ENCODE measurements at places on chromosomes 2 and 18. TPM values are rescaled to one million over a fixed set of nuclear protein-coding genes. Genes with fewer than 3 reads are reported as not detected.

DNA sequence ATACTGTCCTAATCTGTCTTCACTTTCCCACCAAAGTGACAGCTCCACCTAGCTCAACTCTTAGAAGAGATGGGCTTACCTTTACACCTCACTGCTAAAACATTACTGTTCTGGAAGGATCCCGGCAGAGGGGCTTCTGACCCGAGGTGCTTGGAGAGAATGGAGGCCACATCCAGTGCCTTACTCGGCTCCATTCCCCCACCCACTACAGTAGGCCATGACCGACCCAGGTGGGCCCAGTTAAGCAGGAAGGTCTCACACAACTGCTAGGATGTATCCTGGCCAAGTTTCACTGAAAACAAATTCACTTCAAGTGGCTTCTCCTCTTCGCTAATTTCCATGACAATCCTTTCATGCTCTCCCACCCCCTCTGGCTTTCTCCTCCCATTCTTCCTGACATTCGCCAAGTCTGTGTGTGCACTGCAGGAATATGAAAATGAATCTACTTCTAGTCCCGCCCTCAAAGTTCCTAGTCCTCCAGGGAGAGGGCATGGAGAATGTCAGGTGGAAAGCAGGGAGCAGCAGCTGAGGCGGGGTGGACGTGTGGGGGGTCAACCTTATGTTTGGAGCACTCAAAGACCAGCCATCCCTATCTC lies 11.8 kb downstream of the WIPF1 start:
- H3K4me1 ChIP-seq: peaks cover 89% of the 10 kb centered on the region
- H3K36me3 ChIP-seq: no peaks in the 10 kb centered on the region
- no peak for DNase-seq
- no peak overlapping the region for H3K4me3 ChIP-seq
- no peaks in the 10 kb centered on the region for H3K27me3 ChIP-seq

Gene KCNE4
- 2.4 TPM for polyA plus RNA-seq

Gene SLC38A11
- polyA plus RNA-seq: 3.0 TPM

GRCh38 chr18:23223641-23224040 lies 88.4 kb downstream of the CABLES1 start:
- H3K27ac ChIP-seq: no peak overlapping the region
- DNase-seq: no peak
- H3K4me3 ChIP-seq: no peak overlapping the region
- H3K27me3 ChIP-seq: no peaks in the 10 kb centered on the region

DNA sequence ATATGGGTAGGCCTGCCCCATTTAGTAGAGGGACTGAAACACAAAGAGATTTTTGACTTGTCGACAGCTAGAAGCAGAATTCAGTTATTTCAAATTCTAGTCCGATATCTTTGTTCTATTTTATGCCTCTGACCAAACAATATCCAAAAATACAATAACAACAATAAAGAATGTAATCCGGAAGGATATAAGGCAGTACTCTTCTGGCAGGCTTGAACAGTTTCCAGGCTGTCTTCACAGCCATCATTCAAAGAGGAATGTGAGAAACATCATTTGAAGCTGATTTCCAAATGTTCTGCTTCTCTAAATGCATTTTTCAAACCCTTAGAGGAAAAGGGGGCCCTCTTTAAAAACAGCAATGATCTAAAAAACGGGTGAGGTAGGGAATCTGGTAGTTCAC lies 36.7 kb upstream of the SPTBN1 start:
- no peak for DNase-seq
- H3K36me3 ChIP-seq: no peaks in the 10 kb centered on the region
- H3K27ac ChIP-seq: peak overlapping the region; percentile 71
- H3K4me3 ChIP-seq: no peak overlapping the region

Gene GPBAR1
- polyA plus RNA-seq: 1.8 TPM

DNA sequence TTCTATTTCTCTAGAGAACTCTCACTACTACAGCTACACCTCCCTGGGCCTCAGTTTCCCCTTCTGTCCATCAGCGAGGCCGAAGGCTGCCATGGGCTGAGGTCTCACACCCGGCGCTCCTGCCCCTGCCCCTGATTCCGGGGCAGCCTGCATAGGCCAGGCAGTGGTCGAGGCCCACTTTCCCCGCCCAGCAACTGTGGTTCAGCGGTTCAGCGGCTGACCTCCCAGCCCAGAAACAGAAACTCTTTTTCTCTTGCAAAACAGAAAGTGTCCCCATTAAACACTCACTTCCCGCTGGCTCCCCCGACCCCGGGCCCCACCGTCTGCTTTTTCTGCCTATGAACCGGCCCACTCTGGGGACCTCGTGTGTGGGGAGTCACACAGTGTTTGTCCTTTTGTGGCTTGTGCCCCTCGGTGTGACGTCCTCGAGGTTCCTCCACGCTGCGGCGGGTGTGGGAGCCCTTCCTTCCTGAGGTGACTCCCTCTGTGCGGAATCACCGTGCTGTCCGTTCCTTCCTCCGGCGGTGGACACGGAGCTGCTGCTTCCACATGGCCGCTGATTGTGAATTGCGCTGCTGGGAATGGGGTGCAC lies 16.0 kb downstream of the PDCD1 start:
- H3K27me3 ChIP-seq: no peaks in the 10 kb centered on the region
- H3K4me1 ChIP-seq: peaks cover 9% of the 10 kb centered on the region
- no peaks in the 10 kb centered on the region for H3K36me3 ChIP-seq
- peak overlapping the region; percentile 38 for H3K27ac ChIP-seq
- DNase-seq: peak; percentile 60

- H3K36me3 ChIP-seq: no peaks in the 10 kb centered on the region
- H3K4me3 ChIP-seq: no peak overlapping the region
- no peak overlapping the region for H3K27ac ChIP-seq
- no peak for DNase-seq
Observed at GRCh38 chr2:419687-420317, 131.9 kb upstream of the ALKAL2 start.

Gene SPP2
- not detected for polyA plus RNA-seq

- peaks cover 37% of the 10 kb centered on the region for H3K4me1 ChIP-seq
- H3K27me3 ChIP-seq: no peaks in the 10 kb centered on the region
- H3K27ac ChIP-seq: no peak overlapping the region
- H3K4me3 ChIP-seq: no peak overlapping the region
Observed at GRCh38 chr2:229910832-229911412, 10.9 kb downstream of the TRIP12 start.
